Cerebellum (tissue), 4 donors: ENCODE measurements at places on chromosomes 7 and 10. TPM values are rescaled to one million over a fixed set of nuclear protein-coding genes. Genes with fewer than 3 reads are reported as not detected.

FAM237B gene
- not detected for total RNA-seq

DNAJB12 gene
- total RNA-seq, result 16.1 TPM

DNA sequence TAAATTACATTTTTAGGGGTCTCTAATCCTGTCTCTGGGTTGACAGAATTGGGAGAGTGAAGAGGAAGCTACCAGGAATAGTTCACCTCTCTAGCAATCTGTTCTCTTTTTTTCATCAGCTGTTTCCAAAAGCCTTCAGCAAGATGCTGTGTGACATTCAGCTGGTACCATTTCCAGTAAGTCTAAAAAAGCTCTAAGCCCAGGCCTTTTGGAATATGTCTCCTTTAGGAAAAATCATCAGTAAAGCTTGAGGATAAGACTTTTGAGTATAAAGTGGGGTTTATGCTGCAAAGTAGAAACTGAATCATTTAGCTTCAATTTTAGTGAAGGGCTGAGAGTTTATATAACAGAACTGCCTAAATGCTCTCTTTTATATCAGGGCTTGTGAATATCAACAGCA is 81.5 kb downstream of the CCNY start:
- DNase-seq, result no peak

DNA sequence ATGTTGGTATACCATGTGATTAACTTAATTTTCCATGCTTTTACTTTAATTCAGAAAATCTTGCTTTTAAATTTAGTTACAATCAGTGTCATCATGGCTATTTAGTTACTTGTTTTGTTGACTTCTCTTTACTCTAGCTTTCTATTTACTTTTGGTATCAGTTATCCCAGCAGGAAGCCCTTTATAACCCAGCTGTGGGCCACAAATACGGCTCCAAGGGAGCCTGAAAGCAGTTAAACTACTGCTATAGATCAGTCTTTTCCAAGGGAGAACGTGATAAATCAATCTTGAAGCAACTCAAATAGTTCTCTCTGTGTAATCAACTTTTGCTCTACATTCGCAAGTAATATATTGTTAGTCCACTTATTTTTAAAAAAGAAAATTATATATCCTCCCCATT is 287.4 kb downstream of the CACNA2D1 start:
- no peak for DNase-seq

DNA sequence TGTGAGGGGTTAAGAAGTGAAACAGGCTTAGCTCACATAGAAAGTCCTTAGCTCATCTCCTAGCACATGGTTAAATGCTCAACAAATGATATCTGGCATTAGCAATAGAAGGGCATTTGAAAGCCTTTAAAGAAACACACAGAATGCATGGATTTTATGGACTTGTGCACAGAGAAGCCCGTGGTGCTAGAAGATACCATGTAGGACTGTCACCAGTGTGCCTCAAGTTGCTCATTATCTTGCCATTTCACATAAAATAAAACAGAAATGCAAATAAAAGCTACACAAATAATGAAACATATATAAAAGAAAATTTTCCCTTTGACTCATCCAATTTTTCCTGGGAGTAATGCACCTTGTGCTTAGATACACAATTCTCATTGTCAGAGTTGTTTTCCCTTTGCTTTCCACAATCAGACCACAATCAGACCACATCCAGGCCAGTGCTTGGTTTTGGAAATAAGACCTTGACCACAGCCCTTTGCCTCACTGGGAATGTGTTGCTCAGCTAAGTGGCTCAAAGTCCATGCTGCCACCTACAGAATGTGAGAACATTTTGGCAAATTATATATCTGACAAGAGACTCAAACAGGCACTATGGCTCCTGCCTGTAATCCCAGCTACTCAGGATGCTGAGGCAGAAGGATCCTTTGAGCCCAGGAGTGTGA is 9.5 kb upstream of the WDR11 start:
- no peak for DNase-seq

DNA sequence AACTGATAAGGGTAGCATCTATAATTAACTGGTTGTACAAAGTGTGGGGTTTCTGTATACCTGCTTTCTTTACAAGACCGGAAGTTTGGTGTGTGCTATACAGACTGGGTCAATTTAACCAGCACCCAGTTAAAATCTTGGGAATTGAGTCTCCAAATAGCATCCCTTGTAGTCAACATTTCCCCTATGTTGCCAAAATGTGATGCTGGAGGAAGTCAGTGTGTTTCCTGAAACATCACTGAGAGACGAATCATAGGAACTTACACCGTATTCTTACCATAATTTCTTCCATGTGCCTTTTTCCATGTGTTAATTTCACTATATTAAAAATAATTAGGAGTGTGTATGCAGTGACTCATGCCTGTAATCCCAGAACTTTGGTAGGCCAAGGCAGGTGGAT is 1.7 kb downstream of the AKR1C4 start:
- DNase-seq, result no peak

DNA sequence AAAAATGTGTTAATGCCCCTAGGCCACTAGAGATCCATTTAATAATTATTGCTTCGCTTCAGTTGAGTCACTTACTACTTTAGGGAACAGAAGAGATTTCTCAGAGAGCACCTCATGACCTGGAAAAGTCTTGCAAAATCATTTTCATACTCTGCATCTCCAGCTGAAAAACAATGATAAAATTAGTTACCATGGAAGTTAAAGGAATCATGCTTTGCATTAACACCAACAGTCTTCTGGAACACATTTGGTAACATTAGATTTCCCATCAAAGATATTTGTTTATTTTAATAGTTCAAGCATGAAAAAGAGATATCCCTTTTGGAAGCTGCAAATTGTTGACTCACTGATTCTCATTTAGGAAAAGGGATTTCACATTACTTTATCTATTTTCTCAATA is 1.8 kb upstream of the STEAP2 start:
- no peak for DNase-seq

- no peak for DNase-seq
Observed at GRCh38 chr10:124709861-124710260, 34.3 kb downstream of the FAM53B start.

- DNase-seq, result peak; percentile 32
Observed at GRCh38 chr10:119595676-119596515, 868 bp downstream of the TIAL1 start.

GPC2 gene
- 57.9 TPM for total RNA-seq

- no peak for DNase-seq
Observed at GRCh38 chr7:42244828-42245227, 7.8 kb upstream of the GLI3 start.

GRCh38 chr7:127337581-127337980 is 54.9 kb downstream of the ZNF800 start:
- DNase-seq, result no peak

TAS2R41 gene
- total RNA-seq, result not detected

KIAA1549 gene
- 29.0 TPM for total RNA-seq

- DNase-seq, result no peak
Observed at GRCh38 chr10:111023060-111023459, 53.8 kb upstream of the ADRA2A start.

DNA sequence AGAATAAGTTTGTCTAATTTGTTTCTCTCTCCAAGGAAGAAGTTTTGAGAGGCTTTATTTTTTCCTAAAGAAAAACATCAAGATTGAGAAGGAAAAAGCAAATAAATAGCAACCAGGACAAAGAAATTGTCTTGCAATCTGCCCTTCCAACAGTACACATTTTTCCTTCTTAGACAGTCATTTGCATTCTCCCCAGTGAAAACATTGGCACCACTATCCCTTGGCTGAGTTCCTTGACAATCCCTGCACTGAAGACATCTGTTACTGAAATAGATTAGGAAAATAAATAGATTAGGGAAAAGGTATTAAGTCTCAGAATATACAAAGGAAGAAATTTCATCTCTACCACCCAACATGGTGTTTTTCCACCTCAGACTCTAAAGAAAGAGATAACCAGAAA is 12.2 kb upstream of the TMEM243 start:
- peak; percentile 78 for DNase-seq
